ENCODE measurements at places on chromosomes 6 and 20.

- no peak for DNase-seq
These were observed 270 bp downstream of the PLEKHG1 start for GRCh38 chr6:150600010-150600300.

DNA sequence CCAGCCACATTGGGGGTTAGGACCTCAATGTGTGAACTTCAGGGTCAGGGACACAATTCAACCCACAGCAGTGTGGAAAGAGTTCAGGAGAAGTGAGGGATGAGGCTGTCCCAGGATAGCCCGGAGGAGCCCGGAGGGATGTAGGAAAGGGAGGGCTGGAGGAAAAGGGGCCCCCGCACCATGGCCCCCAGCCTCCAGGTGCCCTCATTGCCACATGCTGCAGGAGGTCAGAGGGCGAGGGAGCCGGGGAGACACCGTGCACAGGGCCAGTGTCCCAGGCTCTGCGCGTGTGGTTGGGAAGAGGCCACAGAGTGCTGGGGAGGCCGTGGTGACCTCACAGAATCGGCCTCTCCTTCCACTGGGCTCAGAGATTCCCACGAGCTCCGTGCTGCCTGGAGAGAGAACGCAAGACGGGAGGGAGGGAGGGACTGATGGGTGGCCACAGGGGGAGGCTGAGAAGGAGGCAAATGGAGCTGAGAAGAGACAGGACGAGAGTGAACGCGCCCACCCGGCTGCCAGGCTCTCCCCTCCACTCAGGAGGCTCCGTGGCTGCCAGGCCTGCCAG lies 215.1 kb downstream of the DLL1 start:
- DNase-seq, result no peak

GRCh38 chr6:41451515-41452163 lies 94.5 kb upstream of the FOXP4 start:
- no peak for DNase-seq

DNA sequence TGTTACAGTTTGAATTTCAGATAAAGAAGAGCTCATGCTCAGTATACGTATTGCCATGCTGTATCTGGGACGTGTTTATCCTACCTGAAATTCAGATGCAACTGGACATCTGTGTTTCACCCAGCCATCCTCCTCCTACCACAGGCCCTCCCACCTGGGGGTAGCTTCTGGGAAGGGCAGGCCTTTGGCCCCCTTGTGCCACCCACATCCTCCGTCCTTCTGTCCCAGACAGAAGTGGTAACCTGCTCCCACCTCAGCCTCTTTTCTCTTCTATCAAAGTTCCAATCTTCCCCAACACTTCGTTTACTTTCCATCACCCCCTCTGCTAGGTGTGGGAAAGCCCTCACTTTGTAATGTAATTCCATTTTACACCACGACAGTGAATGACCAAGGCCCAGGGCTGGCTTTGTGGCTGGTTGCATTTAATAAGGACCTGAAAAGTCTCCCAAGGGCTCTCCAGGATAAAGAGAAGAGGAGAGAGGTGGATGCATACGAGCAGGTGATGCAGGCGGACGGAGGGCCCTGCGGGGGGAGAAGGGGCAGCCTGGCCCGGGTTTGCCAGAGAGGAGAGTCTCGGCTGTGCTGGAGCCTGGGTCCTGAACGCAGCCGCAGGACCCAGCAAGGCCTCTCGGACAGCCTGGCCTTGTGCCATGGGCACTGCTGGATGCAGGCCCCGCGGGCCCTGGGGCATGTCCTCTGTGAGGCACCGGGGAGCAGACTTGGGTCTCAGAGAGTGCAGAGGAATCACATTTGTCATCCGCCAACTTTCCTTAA lies 98.4 kb downstream of the PSMB1 start:
- no peak for DNase-seq

- no peak for DNase-seq
These were observed 5.2 kb upstream of the C20orf203 start for GRCh38 chr20:32678948-32679347.
